Right atrium auricular region (tissue), 2 donors: ENCODE measurements at places on chromosomes 6 and 20.

GRCh38 chr6:110547266-110547964, 71.0 kb upstream of the SLC22A16 start:
- no peak for DNase-seq

DNA sequence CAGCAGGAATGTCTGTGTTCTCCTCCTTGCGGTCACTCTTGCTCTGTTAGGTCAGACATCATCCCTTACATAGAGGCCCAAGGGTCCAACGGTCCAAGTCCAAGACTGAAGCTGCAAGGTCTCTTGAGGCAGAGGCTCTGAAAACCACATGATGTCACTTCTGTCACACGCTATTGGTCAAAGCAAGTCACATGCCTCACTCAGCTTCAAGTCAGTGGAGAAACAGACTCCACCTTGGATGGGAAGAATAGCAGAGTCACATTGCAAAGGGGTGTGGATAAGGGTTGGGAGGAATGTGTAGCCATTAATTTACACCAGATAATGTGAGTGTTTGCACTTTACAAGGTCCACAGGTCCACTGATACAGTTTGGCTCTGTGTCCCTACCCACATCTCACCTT, 17.5 kb downstream of the SLC52A3 start:
- DNase-seq: no peak

GRCh38 chr6:86355271-86355670, 582.1 kb upstream of the HTR1E start:
- DNase-seq: no peak

DNA sequence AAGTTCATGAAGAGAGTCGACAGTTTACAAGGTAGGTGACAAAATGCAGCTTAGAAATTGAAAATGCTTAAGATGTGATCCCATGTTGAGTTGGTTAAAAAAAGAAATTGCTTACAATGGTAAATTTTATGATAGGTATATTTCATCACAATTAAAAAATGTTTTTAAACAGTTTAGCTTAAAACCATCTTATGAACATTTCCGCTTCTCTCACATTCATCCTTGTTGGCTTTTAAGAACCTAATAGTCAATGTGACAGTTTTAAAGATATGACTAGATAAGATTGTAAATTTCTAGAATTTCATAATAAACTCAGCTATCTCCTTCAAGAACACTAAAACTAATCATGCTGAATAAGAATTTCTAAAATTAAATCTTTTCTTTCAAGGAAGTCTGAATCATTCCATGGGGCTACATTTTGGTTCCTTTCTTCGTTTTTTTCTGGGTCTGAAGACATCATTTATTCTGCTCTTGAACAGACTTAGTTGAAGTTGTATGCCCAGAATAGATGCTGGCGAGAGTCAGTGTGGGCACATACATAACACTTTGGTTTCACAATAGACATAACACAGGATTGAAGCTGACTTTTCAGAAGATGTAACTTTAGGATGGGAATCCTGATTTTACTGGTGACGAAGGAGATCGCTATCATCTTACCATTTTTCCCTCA, 35.9 kb upstream of the LTV1 start:
- DNase-seq: no peak

- DNase-seq: no peak
These were observed 491.8 kb downstream of the KIF16B start for GRCh38 chr20:16081421-16081820.

DNA sequence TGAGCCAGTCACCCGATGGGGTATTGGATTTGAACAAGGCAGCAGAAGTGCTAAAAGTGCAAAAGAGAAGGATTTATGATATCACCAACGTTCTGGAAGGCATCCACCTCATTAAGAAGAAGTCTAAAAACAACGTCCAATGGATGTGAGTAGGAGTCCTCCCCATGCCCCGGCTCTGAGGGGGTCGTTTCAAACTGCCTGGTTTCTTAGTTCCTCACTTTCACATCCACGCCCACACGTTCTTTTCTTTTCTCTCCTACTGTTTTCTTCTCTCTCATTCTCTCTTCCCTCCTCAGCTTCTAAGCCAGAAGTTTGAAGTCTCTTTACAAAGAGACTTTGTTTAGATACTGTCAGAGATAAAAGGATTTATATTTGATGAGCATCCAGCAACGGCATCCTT, 53.0 kb upstream of the CDKAL1 start:
- no peak for DNase-seq

GRCh38 chr6:146938266-146938665, 266.0 kb upstream of the STXBP5 start:
- no peak for DNase-seq

DNA sequence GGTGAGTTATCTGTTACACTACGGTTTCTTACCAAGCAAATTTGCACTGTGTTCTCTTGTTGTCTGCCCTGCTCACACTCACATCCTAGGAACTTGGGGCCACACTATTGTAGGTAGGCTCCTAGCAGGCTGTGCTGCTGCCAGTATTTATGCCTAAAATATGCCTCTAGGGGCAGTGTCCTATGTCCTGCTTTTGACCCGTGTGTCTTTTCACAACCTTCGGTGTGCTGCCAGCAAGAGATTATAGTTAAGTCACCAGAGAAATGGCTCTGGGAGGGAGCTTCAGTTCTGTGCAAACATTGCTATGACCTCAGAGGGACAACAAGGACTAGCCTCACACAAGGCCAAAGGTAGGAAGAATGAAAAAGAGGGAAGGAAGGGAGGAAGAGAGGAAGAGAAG, 8.9 kb upstream of the TAAR5 start:
- no peak for DNase-seq

GRCh38 chr6:14500809-14501208, 383.2 kb downstream of the CD83 start:
- no peak for DNase-seq

- DNase-seq: no peak
These were observed at the start of gene VIP for GRCh38 chr6:152750694-152751093. VIP (plus strand) TSS chr6:152750797; CDS start chr6:152752178, 1,381 bp downstream.

DNA sequence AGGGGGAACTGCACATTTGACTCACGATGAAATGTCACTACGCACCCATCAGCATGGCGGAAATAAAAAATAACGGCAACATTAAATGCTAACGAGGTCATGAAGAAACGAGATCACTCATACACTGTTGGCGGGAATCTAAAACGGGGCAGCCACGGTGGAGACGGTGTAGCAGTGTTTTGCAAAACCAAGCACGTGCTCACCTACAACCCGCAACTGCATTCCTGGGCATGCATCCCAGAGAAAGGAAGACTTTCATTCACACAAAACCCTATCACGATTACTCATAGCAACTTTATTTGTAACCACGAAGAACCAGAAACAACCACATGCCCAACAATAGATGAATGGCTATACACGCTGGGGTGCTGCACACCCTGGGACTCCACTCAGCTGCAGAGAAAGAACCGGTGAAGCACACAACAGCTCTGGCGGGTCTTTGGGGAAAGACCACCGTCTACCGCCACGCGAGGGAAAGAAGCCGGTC, 77.0 kb downstream of the YTHDF1 start:
- no peak for DNase-seq

GRCh38 chr6:1144842-1145767, 166.8 kb upstream of the FOXQ1 start:
- no peak for DNase-seq

DNA sequence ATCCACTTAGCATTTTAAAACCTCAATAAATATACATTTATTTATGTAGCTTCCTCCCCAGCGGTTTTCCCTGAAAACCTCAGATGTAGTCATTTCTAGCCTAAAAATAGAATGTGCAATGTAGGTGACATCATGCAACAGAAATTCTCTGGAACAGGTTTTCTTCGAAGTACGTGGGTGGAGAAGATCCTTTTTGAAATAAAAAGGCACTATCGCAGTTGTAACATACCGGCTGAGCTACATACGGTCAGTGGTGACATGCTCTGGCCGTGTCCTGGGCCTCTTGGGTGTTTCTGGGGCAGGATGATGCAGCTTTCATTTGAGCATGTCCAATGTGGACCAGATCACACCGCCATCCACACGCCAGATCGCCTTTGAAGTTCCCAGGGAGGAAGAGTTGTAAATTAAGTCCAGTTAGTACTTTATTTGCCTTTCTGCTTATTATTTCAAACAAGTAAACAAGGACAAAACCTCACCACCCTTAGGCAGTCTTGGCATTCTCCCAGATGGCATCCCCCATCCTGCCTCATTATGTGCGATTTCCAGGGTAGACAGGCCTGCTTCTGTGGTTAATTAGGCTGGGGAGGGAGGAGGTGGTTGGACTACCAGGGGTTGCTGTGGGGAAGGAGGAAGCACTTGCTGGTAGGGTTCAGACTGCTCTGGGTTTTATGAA, 109.5 kb upstream of the CLDN20 start:
- DNase-seq: no peak

- DNase-seq: no peak
These were observed 51.0 kb downstream of the TFAP2A start for GRCh38 chr6:10363911-10364310.

DNA sequence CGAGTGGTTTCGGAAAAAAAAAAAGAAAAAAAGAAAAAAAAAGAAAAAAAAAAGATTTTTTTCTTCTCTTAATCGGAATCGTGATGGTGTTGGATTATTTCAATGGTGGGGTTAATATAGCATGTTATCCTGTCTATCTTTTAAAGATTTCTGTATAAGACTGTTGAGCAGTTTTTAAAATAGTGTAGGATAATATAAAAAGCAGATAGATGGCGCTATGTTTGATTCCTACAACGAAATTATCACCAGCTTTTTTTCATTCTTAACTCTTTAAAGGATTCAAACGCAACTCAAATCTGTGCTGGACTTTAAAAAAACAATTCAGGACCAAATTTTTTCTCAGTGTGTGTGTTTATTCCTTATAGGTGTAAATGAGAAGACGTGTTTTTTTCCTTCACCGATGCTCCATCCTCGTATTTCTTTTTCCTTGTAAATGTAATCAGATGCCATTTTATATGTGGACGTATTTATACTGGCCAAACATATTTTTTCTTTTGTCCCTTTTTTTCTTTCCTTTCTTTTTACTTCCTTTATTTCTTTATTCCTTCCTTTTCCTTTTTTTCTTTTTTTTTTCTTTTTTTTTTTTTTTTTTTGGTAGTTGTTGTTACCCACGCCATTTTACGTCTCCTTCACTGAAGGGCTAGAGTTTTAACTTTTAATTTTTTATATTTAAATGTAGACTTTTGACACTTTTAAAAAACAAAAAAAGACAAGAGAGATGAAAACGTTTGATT, 3.6 kb downstream of the SOX4 start:
- no peak for DNase-seq

DNA sequence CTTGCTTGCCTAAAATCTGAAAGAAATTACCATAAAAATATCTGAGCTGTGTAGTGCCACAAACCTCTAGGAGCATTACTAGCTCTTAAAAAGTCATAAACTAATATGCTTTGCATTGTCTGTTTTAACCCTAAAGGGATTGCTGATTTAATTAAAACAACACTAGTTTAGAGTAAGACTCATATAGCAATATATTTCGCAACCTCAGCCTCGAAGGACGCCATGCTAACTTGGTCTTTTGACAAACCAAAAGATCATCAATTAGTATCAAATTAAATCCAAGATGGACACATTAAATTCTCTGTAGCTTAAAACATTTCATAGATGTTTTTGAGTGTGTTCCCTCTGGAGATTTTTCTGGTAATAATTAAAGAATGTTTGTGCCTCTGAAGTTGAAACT, 74.8 kb upstream of the KCNQ5 start:
- DNase-seq: no peak

DNA sequence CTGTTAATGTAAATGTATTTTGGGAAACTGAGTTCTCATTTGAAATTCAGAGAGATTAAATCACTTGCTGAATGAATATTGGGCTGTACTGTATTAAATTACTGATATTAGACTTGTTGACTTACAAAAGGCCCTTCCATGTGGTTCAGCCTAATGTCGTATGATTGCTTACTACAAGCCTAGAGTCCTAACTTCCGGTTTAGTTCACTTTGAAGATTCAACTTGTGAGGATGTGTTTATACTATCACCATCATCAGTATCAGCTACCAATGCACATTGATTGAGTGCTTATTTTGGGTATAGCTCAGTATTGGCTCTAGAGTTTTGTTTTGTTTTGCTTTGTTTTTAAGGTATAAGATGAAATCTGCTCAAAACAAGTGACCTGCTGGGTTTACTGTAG, 48.3 kb downstream of the FAM217A start:
- DNase-seq: no peak

- peak; percentile 52 for DNase-seq
These were observed 50.7 kb downstream of the DSTN start for GRCh38 chr20:17620371-17621228.

DNA sequence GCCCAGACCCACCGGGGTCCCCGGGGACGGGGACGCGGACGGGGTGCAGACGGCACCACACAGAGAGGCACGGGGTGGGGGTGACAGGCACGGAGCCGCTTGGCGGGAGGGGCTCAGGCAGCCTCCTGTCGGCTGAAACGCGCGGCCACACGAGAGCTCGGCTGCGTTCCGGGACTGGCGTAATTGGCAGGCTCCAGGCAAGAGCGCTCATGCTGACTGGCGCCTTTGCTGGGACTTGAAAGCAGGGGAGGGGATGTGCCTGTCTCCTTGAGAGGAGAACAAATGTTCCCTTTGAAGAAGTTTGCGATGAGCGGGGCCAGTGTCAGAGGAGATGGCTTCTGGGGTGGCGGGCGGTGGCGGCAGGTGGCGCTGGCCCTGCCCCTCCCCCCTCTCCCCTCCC, 25.8 kb downstream of the BHLHE23 start:
- DNase-seq: no peak

DNA sequence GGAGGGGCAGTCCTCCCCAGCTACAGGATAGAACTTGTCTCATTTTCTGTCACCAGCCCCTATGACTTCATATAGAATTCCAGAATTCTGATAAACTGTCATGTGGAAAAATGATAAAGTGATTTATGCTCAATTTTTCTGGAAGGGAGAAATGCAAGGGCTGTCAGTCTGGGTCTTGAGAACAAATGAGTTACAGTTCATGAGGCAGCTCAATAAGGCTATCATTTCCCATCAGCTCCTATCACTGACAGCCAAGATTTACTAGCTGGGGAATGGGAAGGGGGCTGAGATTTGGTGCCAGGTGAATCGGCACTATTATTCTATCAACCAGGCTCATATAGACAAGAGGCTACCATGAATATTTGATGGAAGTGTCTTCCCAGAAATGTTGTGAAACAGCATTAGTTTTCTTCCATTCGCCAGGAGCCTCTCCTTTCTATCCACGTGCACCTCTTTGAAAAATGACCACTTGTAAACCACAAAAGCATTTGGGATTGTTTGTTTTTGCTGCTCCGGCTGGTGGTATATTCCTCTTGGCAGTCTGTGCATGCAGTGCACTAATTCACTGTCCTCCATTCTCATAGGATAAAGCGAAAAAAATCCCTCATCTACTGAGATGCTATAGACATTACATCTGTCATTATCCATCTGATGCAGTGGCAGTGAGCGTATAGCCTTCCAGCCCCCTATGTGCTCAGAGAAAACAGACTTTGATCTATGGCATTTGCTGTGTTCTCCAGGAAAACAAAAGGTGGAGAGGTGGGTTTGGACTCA, 528.7 kb upstream of the RNF217 start:
- DNase-seq: no peak

DNA sequence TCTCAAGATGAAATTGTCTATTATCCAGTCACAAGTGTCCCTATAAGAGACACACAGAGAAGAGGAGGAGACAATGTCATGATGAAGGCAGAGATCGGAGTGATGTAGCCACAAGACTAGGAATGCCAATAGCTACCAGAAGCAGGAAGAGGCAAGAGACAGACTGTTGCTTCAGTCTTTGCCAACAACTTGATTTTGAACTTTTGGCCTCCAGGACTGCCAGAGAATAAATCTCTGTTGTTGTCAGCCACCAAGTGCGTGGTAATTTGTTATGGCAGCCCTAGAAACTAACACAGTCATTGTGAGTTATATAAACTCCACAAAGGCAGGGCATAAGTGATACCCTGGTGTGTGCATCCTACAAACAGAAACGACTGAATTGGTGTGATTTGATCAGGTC, 517.0 kb downstream of the BTBD3 start:
- DNase-seq: no peak
